ENCODE measurements at places on chromosomes 7 and 10. TPM values are rescaled to one million over a fixed set of nuclear protein-coding genes. Genes with fewer than 3 reads are reported as not detected.

DNA sequence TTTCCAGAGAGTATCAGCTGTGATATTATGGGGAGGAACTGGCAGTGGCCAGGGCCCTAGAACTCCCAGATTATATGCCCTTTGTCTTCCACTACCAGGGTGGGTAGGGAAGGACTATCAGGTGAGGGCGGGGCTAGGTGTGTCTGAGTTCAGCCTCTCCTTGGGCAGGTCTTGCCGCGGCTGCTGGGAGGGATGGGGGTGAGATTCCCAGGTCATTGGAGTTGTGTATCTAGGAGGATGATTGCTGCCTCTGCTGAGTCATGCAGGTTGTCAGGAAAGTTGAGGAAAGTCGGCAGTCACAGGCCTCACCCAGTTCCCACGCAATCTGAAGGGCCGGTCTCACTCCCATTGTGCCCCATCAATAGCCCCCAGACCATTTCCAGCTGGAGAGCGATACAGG is 185.2 kb downstream of the DKK1 start:
- no peak for DNase-seq

DNA sequence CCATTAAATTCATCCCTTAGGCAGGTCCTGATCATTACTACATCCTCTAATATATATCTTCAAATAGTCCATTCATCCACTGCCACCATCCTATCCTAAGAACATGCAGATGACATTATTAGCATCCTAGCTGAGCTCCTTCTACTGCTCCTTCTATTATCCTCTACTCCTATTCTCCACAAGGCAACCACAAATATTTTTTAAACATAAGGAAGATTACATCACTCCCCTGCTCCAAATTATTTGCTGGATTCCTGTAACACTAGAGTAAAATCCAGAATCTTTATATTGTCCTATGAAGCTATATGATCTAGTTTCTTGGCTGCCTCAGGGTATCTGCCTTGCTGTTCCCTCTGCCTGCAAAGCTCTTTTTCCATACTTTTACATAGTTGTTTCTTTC is 176.3 kb upstream of the SLC26A5 start:
- DNase-seq = no peak

DNA sequence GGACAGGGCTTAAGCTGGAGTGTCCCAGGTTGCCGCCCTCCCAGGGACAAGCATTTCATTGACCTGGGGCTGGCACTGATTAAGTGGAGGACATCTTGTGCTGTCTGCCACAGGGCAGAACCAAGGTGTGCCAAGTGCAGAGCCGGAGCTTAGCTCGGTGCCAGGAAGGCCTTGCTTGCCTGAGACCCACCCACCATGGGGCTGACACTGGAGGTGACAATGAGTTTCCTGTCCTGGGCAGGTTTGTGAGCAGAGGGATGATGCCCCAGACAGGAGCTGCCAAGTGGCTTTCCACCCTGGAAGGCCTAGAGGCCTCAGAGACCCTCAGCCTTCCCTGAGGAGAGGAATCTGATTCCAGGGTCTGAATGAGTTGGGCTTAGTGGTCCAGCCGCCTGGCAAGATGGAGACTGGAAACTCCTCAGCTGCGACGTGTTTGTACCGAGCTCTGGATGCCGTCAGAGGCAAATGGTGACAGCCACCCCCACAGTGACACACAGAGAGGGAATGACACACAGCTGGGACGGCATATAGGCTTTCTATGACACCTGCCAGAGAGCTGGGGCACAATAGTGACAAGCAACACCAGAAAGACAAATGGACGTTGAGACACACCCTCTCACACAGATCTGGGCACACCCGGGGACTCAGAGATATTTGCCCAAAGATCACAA is 2.6 kb downstream of the ADCYAP1R1 start:
- no peak for DNase-seq

GRCh38 chr10:422675-423074 is 266.8 kb downstream of the DIP2C start:
- DNase-seq = no peak

SPDYE6 gene
- total RNA-seq = not detected

CAV2 gene
- not detected for total RNA-seq

- DNase-seq = peak; percentile 45
These were observed 9.7 kb downstream of the IFIT3 start for GRCh38 chr10:89337484-89337883.

DNA sequence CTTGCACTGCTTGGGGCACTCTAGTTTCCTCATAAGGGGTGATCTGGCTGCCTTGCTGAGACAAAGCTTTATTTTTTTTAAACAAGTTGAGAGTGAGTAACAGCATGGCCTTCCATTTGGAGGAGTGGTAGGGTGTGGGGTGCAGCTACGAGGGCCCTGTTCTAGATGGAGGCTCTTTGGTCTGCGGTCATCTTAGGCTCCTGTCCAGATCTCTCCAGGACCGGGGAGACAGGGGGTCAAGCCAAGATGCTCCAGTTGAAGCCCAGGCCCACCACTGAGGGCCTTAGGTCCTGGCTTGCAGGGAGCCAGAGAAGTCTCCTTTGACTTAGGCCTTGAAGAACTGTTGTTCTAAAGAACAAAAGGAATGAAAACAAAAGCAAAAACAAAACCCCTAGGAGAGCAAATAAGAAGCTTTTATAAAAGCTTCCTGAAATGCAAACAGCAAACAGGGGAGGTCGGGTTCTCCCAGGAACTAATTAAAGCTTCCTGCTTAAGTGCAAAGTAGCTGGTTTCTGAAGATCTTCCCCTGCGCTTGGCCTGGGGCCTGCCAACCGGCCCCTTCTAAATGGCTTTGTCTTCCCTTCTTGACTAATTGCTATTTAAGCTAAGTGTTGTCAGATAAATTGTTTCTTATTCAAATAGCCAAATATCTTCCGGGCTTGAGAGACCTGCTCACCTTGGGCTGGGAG is 259.2 kb downstream of the GLRX3 start:
- no peak for DNase-seq

GRCh38 chr7:14639801-14640200 is 262.8 kb downstream of the DGKB start:
- no peak for DNase-seq

SORCS3 gene
- total RNA-seq = not detected

- DNase-seq = no peak
These were observed 10.1 kb upstream of the INPP5A start for GRCh38 chr10:132527339-132528063.

ACBD7 gene
- 5.5 TPM for total RNA-seq

EN2 gene
- total RNA-seq = not detected

GRCh38 chr7:26397796-26398426 is 106.2 kb downstream of the SNX10 start:
- peak; percentile 35 for DNase-seq

TMEM176A gene
- total RNA-seq = 0.24 TPM

- DNase-seq = no peak
These were observed 18.8 kb downstream of the NT5C3A start for GRCh38 chr7:33043501-33044400.

- no peak for DNase-seq
These were observed 56.4 kb downstream of the RBM33 start for GRCh38 chr7:155700847-155701246.

DNA sequence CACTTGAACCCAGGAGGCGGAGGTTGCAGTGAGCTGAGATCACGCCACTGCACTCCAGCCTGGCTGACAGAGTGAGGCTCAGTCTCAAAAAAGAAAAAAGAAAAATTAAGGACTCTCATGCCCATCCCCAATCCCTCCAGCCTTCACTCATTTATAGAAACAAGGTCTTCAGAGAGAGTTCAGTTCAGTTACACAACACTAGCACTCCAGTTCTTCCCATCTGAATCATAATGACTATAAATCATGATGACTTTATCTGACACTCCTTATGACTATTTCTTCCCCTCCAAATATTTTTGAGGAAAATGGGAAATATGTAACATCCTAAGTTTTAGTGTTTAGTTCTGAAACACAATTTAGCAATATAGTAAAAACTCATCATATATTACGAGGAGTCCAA is 107.4 kb upstream of the LSM8 start:
- no peak for DNase-seq

- no peak for DNase-seq
These were observed 704 bp upstream of the ANTXRL start for GRCh38 chr10:46285966-46286620.

- no peak for DNase-seq
These were observed 493.1 kb downstream of the XPNPEP1 start for GRCh38 chr10:109430043-109430760.

DNA sequence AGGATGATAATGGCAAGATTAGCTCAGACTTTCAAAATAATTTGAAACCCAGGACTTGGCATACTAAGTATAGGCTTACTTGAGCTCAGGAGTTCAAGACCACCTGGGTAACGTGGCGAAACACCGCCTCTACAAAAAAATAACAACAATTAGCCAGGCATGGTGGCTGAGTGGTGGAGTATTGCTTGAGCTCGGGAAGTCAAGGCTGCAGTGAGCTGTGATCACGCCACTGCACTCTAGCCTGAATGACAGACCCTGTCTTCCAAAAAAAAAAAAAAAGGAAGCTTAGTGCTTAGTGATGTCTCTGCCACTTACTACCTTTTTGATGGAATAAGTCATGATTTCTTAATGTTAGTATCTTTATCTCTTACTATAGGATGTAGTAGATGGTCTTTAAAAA is 25.5 kb downstream of the RABGEF1 start:
- DNase-seq = no peak

CFAP46 gene
- total RNA-seq = 0.26 TPM

DNA sequence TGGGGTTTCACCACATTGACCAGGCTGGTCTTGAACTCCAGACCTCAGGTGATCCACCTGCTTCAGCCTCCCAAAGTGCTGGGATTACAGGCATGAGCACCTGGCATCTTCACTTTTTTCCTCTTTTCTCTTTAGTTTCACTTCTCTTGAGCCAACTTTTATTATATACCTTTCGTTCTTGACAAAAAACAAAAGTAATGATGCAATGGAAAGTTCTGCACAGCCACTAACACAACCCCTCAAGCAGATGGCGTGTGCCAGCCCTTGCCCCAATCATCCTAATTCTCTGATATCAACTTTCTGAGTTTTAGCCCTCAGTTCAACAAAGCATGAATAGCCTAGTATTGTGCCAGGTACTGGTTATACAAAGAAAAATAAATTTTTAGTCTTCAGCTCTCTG is 223.6 kb downstream of the CHCHD3 start:
- no peak for DNase-seq

- DNase-seq = no peak
These were observed 272.0 kb downstream of the POU6F2 start for GRCh38 chr7:39249635-39250152.

DNA sequence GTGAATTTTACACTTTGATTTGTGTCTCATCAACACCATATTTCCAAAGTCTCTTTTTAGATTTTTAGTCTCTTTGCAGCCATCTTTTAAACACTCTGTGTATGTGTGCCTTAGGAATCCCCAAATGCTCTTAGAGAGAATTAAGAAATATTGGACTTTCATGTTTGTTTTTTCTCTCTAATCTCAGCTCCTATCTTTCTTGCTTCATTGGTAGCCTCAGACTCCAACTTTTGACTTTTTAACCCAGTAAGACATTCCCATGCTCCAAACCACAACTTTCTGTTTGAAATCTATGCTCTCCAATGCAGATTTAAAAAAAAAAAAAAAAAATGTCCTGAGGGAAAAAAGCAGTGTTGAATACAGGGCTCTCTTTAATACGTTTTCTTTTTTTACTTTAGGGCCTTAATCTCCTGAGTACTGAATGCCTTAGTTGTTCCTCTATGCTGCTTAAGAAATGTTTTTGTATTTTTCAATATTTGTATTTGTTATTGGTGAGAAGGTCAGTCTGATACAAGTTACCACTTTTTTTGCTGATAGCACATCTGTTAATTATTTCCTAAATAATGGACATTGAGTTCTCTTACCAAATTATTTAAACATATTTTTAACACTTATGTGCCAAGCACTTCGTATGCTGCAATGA is 489.9 kb downstream of the NXPH1 start:
- no peak for DNase-seq

- DNase-seq = no peak
These were observed 10.7 kb downstream of the CALD1 start for GRCh38 chr7:134789967-134790685.

DNA sequence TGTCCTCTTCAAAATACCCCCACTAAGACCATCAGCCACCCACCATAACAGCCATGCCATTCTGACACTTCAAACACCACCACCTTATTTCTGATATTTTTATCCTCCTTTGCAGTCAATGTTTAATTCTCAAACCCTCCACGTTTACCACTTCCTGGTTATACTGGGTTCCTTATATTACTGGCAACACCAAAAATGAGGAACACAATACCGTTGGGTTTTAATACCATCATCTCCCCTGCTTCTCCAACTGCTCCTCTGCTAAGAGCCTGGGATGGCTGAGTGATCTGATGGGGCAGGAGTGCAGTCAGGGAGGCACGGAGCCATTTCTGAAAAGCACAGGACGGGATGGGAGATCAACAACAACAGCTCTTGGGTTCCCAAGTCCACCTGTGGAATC is 140.5 kb downstream of the CHCHD3 start:
- DNase-seq = no peak

Data from activated T-cell treated with anti-CD3 and anti-CD28 coated beads, Interleukin-2, amount 50 U/mL, for 72 hours (primary cell).